Activated CD8-positive, alpha-beta T cell treated with anti-CD3 and anti-CD28 coated beads for 36 hours (primary cell): ENCODE measurements at places on chromosomes 3 and 15.

GRCh38 chr15:49235446-49236124 lies 65.5 kb downstream of the GALK2 start:
- H3K4me1 ChIP-seq = peaks cover 15% of the 10 kb centered on the region
- H3K4me3 ChIP-seq = no peak overlapping the region
- peaks cover 25% of the 10 kb centered on the region for H3K36me3 ChIP-seq
- peak; percentile 58 for DNase-seq

DNA sequence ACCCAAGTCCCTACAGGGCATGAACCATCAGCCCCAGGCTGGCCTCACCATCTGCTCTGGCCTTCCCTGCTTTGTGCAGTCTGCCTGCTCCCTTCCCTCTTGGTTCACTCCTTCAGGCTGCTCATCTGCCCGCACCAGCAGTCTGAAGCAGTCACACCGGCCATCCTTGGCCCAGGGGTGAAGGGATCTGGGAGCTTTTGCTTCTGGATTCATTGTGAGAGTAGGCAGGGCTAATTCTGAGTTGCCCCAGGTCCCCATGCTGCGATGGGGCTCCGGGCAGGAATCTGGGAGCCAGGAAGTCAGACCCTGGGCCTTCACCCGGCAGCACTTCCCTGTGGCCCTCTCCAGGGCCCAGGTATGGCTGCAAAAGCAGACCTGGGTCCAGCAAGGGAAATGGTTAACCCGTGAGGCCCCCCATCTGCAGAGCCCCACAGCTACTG lies 99.7 kb downstream of the VGLL4 start:
- peaks cover 16% of the 10 kb centered on the region for H3K36me3 ChIP-seq
- H3K4me3 ChIP-seq = no peak overlapping the region
- no peaks in the 10 kb centered on the region for H3K27me3 ChIP-seq

DNA sequence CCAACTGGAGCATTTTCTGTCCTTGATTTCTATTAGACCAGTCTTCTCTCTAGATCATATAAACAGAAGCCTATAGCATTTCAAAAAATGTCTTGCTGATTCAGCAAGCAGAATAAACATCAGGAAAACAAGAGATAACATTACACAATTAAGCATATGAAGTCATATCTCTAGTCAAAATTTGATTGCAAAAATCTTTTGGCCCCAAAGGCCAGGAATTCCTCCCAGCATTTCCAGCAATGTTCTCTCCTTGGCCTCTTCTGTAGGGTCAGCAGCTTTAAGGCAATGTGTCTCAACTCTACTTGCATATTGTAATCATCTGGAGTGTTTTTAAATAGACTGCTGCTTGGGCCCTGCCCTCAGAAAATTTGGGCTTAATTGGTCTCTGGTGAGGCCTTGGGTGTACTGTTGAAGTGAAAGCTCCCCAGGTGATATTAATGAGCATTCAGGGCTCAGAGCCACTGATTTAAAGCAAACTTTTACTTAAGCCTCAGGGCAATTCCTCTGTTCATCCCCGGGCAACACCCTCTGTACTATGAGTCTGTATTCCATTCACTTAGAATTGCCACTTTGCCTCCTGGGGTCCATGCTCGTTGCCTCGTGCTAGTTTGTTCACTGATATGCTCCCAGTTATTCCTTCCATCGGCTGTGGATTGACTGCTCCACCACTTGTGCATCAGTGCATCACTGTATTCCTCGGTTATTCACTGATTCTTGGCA lies 1072.6 kb downstream of the ROBO2 start:
- H3K4me3 ChIP-seq = no peak overlapping the region
- H3K27me3 ChIP-seq = no peaks in the 10 kb centered on the region
- DNase-seq = no peak

DNA sequence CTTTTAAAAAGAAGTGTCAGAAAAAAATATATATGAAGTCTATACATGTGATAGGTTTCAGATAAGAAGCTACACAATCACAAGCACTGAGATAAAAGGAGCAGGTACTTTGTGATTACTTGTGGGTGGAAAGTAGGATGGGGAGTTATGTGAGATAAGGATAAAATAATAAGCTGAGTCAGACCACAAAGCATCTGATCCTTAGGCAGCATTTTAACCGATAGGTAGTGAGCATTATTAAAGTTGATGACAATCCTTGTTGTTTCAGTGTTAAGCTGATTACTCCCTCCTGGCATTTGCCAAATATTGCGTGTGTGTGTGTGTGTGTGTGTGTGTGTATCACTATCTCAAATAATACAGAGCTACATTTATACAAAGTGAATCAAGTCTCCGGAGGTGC lies 483.1 kb downstream of the NAALADL2 start:
- no peak overlapping the region for H3K27ac ChIP-seq
- H3K36me3 ChIP-seq = no peaks in the 10 kb centered on the region
- no peaks in the 10 kb centered on the region for H3K27me3 ChIP-seq
- H3K4me3 ChIP-seq = no peak overlapping the region
- no peak for DNase-seq

- no peak for DNase-seq
- peaks cover 2% of the 10 kb centered on the region for H3K27me3 ChIP-seq
- no peak overlapping the region for H3K4me3 ChIP-seq
- no peaks in the 10 kb centered on the region for H3K4me1 ChIP-seq
Observed at GRCh38 chr15:98514034-98514622, 134.2 kb upstream of the IGF1R start.

DNA sequence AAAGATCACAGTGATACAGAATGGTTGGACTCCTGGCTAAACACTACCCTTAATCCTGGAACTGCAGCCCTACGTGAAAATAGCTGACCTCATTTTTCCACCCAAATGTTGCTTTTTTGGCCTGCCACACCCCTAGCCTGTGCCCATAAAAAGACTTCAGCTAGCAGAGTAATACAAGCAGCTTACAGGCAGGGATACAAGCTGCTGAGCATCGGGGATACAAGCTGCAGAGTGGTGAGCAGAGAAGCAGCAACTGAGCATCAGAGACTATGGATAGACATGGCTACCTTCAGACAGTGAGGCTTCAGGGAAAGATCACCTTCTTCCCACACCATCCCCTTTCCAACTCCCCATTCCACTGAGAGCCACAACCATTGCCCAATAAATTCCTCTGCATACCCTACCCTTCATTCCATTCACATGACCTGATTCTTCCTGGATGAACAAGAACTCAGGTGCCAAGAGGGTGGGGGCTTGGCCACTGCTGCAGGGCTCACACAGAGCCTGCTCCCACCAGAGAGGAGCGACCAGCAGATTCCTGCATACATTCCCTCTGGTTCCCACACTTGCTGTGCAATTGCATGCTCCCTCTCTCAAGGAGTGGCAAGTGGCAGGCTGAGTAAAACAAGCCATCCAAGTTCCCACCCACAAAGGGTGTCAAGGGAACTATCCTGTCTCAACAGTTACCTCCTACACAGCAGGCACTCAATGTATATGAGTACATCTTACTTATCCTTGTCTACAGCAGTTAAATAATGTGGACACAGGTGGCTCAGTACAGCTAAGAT lies 217.5 kb downstream of the ALCAM start:
- no peaks in the 10 kb centered on the region for H3K27me3 ChIP-seq
- DNase-seq = no peak
- no peak overlapping the region for H3K27ac ChIP-seq
- H3K4me3 ChIP-seq = no peak overlapping the region
- H3K4me1 ChIP-seq = no peaks in the 10 kb centered on the region
- no peaks in the 10 kb centered on the region for H3K36me3 ChIP-seq

DNA sequence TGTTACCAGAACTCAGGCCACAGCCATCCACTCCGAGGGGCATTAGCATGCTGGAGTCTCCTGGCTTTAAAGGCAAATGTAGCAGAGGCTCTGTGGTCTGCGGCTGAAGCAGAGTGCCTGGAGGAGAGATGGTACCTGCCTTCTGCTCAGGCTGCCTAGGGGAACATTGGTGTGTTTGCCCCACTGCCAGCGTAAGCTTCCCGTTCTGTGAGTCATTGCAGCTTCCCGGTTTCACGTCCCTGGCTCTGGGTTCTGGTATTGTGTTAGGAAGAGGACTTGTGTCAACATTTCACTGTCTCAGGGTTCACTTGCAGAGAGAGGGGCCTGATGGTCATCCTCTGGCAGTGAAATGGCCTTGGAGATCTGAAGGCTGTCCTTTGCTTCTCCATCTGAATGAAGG lies 1.8 kb downstream of the GASK1A start:
- peaks cover 4% of the 10 kb centered on the region for H3K4me1 ChIP-seq
- H3K27ac ChIP-seq = no peak overlapping the region
- DNase-seq = no peak
- H3K4me3 ChIP-seq = no peak overlapping the region
- no peaks in the 10 kb centered on the region for H3K36me3 ChIP-seq

- no peak overlapping the region for H3K27ac ChIP-seq
- peaks cover 24% of the 10 kb centered on the region for H3K36me3 ChIP-seq
- H3K27me3 ChIP-seq = no peaks in the 10 kb centered on the region
- DNase-seq = no peak
- H3K4me1 ChIP-seq = peaks cover 8% of the 10 kb centered on the region
Observed at GRCh38 chr3:167700046-167700445, 34.6 kb downstream of the PDCD10 start.

DNA sequence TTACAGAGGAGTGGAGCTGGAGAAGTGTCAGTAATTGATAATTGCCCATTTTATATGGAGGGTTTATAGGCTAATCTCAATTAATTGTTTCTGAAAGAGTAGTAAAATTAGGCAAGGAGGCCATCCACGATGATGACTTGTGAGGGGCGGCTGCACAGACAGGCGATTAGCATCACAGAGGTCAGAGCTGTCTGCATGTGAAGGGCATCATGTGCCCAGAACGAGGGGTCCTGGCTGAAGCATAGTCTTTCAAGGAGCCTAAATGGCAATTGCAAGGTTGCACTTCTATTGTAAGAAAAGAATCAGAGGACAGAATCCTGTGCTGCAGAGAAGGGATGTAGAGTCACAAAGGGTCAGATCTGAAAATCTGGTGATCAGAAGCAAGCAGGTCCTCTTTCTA lies 196.6 kb downstream of the EBLN2 start:
- no peaks in the 10 kb centered on the region for H3K36me3 ChIP-seq
- no peaks in the 10 kb centered on the region for H3K4me1 ChIP-seq
- no peak overlapping the region for H3K4me3 ChIP-seq

GRCh38 chr15:47674586-47675232 lies 42.6 kb upstream of the SEMA6D start:
- H3K27ac ChIP-seq = no peak overlapping the region
- no peaks in the 10 kb centered on the region for H3K4me1 ChIP-seq
- no peaks in the 10 kb centered on the region for H3K36me3 ChIP-seq
- DNase-seq = no peak
- H3K27me3 ChIP-seq = no peaks in the 10 kb centered on the region
- no peak overlapping the region for H3K4me3 ChIP-seq

DNA sequence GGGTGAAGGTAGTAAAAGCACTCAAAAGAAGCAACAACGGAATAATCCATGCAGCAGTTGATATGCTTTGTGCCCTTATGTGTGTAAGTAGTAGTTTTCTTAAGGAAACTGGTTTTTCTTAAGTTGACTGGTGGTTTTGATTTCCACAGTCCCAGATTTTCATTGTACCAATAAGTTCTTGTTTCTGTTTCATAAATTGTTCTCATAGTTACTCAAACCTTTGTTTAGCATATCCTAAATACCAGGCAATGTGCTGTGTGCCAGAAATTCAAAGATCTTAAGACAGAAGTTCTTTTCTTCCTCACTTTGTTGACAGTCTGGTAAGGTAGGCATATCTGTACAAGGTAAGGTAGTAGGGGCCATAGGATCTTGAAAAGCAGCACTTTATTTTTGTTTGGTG lies 40.0 kb downstream of the DNAJC13 start:
- no peak overlapping the region for H3K27ac ChIP-seq
- no peaks in the 10 kb centered on the region for H3K27me3 ChIP-seq
- H3K4me1 ChIP-seq = no peaks in the 10 kb centered on the region
- H3K36me3 ChIP-seq = peaks cover 46% of the 10 kb centered on the region
- no peak overlapping the region for H3K4me3 ChIP-seq

GRCh38 chr3:107217172-107217571 lies 160.1 kb upstream of the CCDC54 start:
- H3K27me3 ChIP-seq = peaks cover 2% of the 10 kb centered on the region
- H3K4me1 ChIP-seq = peaks cover 3% of the 10 kb centered on the region
- no peak overlapping the region for H3K4me3 ChIP-seq
- no peak for DNase-seq
- no peaks in the 10 kb centered on the region for H3K36me3 ChIP-seq

DNA sequence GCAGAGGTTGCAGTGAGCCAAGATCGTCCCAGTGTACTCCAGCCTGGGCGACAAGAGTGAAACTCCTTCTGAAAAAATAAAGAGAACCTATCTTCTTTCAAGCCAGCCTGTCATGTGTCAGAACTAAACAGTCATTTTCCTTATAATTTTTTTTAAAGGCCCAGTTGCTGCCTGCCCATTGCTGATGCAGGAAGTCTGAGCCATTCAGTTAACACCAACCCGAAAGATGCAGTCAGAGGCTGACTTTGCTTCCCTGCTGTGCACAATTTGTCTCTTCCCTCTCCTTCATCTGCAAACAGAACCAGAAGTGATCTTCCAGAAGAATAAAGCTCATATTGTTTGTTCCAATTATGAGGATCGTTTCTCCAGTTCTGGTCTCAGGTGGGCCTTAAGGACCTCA lies 220.6 kb downstream of the SLCO3A1 start:
- DNase-seq = no peak
- H3K36me3 ChIP-seq = no peaks in the 10 kb centered on the region
- no peak overlapping the region for H3K27ac ChIP-seq
- peaks cover 32% of the 10 kb centered on the region for H3K4me1 ChIP-seq
- H3K27me3 ChIP-seq = no peaks in the 10 kb centered on the region

DNA sequence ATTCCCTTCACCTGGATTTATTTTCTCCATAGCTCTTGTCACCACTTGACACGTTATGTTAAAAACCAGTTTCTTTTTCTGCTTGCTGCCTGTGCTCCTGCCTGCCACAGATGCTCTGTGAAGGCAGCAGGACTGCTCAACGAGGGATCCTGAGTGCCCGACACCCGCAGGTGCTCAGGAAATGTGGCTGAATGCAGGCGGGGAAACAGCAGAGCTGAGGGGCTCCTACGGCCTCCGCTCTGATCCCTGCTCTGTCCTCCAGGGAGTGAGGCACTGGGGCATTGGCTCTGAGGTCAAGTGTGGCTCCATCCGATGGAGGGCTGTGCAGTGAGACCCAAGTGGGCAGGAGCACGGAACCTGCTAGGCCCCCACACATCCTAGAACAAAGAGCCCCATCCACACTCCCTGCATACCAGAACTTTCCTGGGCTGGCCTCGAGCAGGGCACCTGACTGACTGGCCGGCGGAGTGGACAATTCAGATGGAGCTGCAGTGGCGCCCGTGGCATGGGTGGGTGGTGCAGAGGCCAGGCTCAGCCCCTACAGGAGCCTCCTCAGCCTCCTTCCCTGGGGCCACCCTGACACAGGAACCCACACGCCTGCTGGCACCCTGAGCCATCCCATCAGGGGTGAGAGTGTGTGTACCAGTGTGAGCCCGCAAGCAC lies 27.9 kb downstream of the IQSEC1 start:
- H3K36me3 ChIP-seq = peaks cover 1% of the 10 kb centered on the region
- H3K4me3 ChIP-seq = no peak overlapping the region
- no peaks in the 10 kb centered on the region for H3K27me3 ChIP-seq
- no peak overlapping the region for H3K27ac ChIP-seq
